ENCODE measurements at places on chromosomes 1 and 21.

DNA sequence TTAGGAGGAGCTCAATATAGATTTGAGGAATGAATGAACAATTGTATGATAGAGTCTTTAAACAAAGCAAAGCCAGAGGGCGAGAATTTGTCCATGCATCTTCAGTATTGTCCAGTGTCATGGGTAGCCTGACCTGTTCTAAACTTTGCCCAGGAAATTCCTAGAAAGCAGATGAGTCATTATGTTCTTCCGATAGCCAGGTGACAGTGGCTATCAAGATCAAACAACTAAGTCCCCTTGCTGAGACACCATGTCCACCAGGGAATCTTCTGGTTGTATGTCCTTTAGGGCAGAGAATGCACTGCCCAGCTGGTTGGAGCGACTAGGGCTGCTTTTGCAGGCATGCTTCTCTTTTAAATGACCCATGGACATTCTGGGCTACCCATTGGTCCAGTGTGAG is 1.8 kb upstream of the SLC26A9 start:
- DNase-seq = no peak

- no peak for DNase-seq
Observed at GRCh38 chr1:12717301-12717838, 1.5 kb downstream of the AADACL3 start.

GRCh38 chr1:30473922-30474817 is 249.2 kb downstream of the MATN1 start:
- DNase-seq = no peak

DNA sequence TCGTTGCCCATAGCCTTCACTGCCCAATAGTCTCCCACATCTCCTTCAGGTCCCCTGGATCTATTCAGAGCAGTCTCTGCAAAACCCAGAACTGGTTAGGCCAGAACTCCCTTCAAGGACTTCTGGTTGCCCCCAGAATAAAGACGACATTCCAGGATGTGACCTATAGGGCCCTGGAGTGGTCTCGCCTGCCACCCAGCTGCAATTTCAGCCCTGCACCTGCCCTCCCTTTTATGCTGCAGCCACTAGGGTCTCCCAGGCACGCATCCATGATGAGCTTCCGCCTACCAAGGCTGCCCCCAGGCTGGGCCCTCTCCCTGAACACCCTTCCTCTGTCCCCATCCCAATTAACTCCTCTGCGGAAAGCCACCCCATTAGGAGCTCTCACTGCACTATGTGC is 7.2 kb upstream of the TSPEAR start:
- DNase-seq = no peak

GRCh38 chr1:60930130-60930529 is 152.2 kb upstream of the NFIA start:
- no peak for DNase-seq

GRCh38 chr1:166865926-166866325 is 10.1 kb downstream of the TADA1 start:
- DNase-seq = no peak

DNA sequence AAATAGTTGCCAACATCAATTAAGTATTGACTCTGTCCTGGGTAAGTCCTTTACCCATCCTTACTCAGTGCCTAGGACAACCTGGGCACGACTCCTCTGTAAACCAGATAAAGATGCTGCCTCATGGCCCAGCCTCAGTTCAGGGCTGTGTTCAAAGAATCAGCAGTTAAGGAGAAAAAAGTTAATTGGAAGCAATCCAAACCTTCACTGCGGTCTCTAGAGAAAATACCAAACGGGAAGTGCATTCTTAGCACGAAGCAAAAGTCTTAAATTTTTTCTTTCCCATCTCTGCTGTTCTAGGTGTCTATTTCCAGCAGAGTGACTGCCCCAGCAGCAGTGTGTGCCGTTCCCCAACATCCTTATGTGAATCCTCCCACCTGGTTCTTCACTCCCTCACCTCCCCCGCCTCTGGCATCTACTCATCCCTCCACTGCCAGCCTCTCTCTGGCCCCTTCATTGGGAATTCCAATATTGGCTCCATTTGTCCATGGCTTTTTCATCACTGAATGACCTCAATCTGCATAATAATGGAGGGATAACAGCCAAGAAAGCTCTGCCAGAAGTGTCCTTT is 23.2 kb downstream of the KANK4 start:
- peak; percentile 61 for DNase-seq

All from stromal cell of bone marrow (primary cell).